ENCODE measurements at places on chromosomes 12 and 14.

GRCh38 chr12:53722450-53723041, 4.7 kb downstream of the CALCOCO1 start:
- DNase-seq = no peak

GRCh38 chr14:90630171-90630806, 185.9 kb downstream of the TTC7B start:
- no peak for DNase-seq

DNA sequence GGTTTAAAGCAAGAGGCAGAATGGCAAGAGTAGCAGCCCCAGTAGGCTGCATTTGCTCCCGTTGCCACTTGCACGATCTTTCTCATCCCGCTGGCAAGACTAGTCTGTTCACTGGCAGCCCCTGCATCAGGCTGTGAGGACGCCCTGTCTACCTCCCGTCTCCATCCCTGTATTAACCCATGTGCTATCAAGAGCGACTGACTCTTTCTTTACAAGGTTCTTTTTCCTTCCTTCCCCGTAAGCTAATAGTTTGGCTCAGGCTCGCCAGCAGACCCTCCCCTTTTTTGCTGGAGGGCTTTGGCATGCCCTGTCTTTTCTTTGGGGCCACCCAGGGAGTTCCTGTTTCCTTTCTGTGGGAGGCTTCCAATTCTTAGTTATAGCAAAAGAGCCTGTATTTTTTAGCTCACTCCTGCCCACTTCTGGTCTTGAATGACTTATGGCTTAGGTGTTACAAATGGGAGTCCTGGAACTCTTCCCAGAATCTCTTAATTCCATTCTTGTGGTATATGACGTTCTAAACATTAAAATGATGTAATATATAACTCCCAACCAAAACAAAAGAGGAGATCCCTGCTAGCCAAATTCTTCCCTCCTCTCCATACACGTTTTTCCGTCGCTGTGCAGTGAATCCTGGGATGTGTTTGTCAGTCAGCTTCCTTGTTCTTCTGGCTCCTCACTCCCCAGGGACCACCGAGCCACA, 149.0 kb downstream of the PRKCH start:
- no peak for DNase-seq

- DNase-seq = no peak
These were observed 17.2 kb upstream of the KRT83 start for GRCh38 chr12:52338241-52338960.

- DNase-seq = no peak
These were observed 13.5 kb downstream of the ISCA2 start for GRCh38 chr14:74507085-74507484.

GRCh38 chr14:93940437-93940836, 13.3 kb downstream of the FAM181A start:
- no peak for DNase-seq

DNA sequence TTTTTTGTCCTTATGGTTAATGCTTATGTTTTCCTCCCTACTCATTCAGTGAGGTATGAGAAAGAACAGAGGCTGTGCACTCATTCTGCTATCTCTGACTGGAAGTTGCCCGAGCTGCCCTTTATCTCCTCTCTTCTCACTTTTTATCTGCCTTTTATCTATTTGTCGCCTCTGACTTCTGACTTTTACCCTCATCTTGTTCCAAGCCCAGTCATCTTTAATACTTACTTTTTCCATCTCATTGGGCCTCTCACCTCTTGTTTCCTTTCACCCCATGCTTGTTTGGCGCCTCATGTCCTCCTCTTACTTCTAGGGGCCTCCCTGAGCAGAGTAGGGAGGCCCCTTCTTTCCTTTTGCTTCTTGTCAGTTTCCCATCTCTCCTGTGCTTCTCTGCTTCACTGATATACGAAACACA, 50.7 kb downstream of the DIP2B start:
- no peak for DNase-seq

DNA sequence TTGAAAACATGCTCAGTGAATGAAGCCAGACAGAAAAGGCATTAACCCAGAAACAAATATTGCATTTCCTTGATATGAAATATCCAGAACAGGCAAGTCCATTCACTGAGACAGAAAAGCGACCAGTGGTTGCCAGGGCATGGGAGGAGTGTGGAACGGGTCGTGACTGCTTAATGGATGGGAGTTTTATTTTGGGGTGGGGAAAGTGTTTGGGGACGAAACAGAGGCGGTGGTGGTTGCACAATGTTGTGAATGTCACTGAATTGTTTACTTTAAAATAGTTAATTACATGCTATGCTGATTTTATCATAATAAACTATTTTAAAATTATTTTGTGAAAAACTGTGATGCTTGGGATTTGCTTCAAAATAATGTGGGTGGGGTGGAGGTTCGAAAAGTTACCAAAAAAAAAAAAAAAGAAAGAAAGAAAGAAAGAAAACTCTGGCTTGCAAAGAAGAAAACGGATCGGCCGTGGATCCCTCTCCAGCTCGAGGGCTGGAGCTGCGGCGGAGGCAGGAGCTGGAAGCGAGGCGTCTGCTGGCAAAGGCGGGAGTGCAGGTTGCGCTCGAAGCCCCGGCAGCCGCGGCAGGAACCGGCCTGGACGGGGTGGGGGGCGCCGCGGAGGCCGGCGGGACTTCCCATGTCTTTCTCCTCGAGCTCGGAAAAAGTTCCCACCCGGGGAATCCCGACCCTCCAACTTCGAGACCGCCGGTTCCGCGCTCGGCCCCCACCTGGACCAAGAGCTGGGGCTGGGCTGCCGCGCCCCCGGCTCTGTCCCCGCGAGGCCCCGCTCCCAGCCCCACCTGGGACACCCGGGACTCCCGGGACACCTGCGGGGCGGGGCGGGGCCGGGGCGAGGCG, 524 bp upstream of the P2RX2 start:
- no peak for DNase-seq

- no peak for DNase-seq
These were observed 19.9 kb downstream of the RFLNA start for GRCh38 chr12:124314766-124315165.

- DNase-seq = no peak
These were observed 4.0 kb upstream of the KCNH3 start for GRCh38 chr12:49534731-49535278.

DNA sequence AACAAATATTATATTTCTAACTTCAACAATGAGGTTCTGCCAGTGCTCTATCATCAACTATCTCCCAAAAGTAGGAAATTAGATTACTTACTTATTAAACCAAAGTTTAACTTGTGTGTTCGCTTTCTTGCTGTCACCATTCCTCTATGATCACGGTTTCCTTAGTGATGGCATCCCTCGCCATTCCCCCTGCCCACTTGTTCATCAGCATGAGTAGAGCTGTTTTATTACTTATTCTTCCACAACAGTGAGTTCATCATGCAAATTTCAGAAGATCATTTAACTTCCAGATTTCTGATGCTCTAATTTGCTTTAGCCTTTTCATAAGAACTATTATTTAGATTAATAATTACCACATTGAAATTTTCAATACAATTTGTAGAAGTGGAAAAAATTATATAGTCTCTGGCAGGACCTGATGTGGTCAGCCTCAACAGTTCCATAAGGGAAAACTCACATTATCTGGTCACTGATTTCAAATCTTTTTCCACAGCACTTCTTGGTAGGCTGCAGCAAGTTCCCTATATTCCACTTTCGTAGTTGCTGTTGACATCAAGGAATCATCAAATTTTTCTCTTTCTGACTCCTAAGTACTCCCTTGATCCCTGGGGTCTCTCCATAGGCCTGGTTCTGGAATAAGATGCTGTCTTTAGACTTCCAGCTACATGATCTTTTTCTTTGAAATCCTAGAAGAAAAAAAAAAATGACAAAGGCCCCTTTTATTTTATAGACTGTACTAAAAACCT, 174.6 kb downstream of the RASSF9 start:
- no peak for DNase-seq

- no peak for DNase-seq
These were observed 4.7 kb downstream of the ZDHHC17 start for GRCh38 chr12:76768576-76768975.

- no peak for DNase-seq
These were observed 63.2 kb downstream of the FBXL14 start for GRCh38 chr12:1531153-1531653.

GRCh38 chr12:56411781-56412639, 37.2 kb downstream of the TIMELESS start:
- DNase-seq = no peak

DNA sequence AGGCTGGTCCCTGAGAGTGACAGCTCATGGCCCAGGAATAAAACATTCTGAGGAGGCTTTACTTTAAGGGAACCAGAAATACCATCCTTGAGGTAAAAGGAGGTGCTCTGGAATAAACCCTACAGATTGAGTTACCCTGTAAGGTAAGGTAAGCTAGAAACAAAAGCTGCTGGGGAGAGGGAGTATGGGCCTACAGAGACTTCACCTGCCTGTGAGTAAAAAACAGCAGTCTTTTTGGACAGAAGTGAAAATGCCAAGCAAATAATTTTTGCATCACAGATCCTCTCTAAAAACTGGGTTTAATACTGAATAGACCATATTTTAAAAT, 41.2 kb downstream of the CORO1C start:
- no peak for DNase-seq

DNA sequence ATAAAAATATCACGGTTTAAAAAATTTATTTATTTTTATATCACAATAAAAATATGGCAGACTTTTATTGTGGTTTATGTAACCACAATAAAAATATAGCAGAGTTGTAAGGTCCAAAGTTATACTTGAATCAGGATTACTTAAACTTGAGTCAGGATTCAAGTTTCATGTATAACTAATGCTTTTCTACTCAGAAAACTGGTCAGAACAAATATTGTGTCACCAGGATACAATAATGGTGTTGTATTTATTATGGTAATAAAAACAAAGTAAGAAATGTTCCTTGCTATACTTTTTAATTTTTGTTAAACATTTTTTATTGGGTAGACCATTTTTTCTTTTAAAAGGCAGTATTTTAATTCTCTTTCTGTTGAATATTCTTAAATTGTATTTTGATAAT, 29.2 kb upstream of the EPS8 start:
- DNase-seq = no peak

DNA sequence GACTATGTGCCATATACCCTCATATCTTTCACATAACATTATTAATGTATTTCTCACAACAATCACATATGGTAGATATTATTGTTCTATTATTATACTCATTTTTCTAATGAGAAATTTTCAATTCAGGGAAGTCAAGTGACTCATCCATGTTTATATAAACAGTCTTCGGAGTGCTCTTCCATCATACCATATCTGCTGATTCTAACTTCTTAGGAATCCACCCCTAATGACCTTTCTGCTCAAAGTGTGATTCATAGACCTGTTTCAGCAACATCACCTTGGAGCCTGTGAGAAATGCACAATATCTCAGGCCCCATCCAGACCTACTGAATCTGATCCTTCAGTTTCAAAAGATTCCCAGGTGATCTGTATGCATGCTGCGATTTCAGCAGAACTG, 39.8 kb upstream of the OVCH1 start:
- DNase-seq = no peak

GRCh38 chr14:52700701-52701172, 5.4 kb upstream of the ERO1A start:
- DNase-seq = no peak
